ENCODE measurements at places on chromosomes 1 and 21.
A peak's percentile ranks its signal among the peaks of the same experiment; 100 is the strongest.

DNA sequence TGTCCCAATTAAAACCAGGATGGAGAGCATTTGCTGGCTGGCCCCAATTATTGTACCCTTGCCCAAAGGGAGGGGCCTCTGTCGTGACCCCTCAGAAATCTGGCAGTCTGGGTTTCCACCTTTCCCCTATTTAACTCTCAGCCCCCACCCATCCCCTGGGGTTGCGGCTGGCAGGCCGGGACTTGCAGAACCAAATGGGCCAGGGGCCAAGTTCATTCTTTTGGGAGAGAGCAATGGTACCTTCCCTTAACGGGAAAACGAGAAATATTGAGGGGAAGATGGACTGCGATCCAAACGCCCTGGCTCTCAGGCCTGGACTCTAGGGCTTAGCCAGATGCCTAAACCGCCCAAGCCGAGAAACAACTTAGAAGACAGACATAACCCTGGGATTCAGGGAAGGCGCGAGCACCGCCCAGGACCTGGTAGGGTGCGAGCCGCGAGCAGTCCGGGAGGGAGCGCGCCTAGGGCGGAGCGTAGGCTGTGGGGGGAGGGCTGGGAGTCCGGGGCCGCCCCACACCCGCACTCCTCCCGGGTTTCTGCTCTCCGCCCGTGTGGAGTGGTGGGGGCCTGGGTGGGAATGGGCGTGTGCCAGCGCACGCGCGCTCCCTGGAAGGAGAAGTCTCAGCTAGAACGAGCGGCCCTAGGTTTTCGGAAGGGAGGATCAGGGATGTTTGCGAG, at the start of gene SLC27A3:
SLC27A3 (plus strand) TSS at position 628 of the 678 bp plus-strand sequence. CDS start 91 bp downstream, outside the sequence.
- no peak for DNase-seq

- no peak for DNase-seq
These were observed 1.2 kb upstream of the H6PD start for GRCh38 chr1:9233241-9233941.

- DNase-seq: no peak
These were observed 8.5 kb downstream of the COLGALT2 start for GRCh38 chr1:184028854-184029623.

DNA sequence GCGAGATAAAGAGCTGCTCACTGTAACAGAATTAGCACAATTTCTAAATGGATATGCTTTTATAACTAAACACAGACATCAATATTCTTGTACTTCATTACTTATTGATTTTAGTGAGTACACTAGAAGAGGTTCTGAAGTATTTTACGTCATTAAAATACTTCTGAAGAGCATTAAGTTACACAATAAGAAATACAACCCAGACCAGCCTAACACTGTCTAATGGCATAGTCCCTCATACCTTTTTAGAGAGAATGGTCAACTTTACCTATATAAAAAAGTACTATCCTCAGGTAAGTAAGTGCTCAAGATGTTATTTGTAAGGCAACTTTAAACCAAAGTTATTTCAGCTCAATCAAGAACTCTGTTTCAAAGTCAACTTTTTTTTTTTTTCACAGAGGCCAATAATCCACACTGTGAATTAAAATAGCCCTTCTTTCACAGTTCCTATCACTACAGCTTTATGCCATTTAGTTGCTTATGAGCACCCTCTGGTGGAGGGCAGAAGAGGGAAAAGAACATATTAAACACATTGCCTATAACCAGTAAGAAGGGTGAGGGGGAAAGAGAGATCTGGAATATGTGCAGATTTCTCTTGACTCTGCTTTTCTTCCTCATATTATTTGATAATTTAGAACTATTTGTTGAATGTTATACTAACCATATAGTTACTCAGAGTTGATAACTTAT, 182.1 kb upstream of the DMRTA2 start:
- DNase-seq: no peak

- DNase-seq: no peak
These were observed 53.8 kb upstream of the MROH9 start for GRCh38 chr1:170881268-170882265.

DNA sequence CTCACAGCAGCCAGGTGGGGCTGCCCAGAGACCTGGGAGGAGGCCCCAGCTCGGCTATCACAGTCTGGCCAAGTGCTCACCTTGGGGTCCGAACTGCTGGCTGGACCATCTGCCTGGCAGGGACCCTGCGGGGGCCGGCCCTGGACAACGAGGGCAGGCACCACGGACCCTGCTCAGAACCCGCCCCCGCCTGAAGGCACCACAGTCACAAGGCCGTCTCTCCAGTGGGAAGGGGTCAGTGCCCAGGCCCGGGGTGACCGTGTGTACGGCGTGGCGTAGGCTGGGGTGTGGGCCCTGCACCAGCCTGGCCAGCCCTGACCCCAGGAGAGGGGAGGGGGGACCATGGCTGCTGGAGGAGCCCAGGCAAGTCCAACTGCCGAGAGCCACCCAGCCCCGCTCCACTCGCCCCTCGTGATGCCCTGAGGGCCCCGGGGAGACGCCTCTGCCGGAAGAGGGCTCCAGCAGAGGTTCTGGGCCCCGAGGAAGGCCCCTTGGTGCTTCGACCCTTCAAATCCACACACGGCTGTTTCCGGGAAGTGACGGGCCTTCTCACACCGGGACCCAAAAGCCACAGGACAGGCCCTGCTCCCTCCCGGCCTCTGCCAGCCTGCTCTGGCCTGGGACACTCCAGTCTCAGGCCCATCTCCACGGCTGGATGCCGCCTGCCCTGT, 11.2 kb upstream of the RNF223 start:
- no peak for DNase-seq

- DNase-seq: no peak
These were observed 78.8 kb upstream of the WDR26 start for GRCh38 chr1:224513383-224513782.

GRCh38 chr1:225917536-225917935, 6.5 kb downstream of the PYCR2 start:
- no peak for DNase-seq

- no peak for DNase-seq
These were observed 30.7 kb upstream of the IGSF3 start for GRCh38 chr1:116698244-116698595.

DNA sequence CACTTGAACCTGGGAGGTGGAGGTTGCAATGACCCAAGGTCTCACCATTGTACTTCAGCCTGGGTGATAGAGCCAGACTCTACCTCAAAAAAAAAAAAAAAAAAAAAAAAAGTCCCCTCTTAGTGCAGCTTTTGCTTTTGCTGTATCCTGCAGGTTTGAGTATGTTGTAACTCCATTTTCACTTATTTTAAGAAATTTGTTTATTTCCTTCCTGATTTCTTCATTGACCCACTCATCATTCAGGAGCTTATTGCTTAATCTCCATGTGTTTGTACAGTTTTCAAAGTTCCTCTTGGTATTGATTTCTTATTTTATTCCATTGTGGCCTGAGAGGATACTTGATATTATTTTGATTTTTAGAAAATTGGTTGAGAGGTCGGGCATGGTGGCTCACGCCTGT, 50.9 kb upstream of the AK4 start:
- no peak for DNase-seq

- DNase-seq: no peak
These were observed 49.4 kb upstream of the KIF1B start for GRCh38 chr1:10160907-10161490.

- DNase-seq: no peak
These were observed 31.6 kb upstream of the ABCB10 start for GRCh38 chr1:229590119-229590518.

- no peak for DNase-seq
These were observed 108.0 kb downstream of the DUSP10 start for GRCh38 chr1:221633841-221634409.

DNA sequence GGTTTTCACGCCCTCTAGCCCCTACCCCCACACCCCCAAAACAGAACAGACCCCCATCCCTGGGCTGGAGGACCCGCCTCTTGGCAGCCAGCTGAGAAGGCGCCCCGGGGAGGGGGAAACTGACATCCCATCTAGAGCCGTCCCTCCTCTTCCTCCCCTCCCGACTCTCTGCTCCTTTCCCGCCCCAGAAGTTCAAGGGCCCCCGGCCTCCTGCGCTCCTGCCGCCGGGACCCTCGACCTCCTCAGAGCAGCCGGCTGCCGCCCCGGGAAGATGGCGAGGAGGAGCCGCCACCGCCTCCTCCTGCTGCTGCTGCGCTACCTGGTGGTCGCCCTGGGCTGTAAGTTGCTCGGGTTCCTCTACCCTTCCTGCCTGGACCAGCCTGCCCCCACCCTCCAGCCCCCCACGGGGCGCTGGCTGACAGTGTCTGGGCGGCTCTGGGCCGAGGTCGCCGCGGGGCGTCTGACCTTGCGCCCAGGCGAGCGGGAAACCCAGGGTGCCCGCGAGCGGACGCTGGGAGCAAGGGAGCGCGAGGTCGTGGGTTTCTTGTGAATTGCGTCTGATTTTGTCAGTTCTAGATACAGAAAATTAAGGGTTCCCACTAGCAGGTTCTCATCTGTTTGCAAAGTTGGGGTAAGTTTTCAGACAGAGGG, 618 bp downstream of the JAM2 start:
- peak; percentile 27 for DNase-seq

- no peak for DNase-seq
These were observed 304.0 kb downstream of the KIF26B start for GRCh38 chr1:245458761-245459174.

All from activated CD8-positive, alpha-beta memory T cell treated with anti-CD3 and anti-CD28 coated beads for 1 hour (primary cell).